Activated effector memory CD4-positive, alpha-beta T cell treated with anti-CD3 and anti-CD28 coated beads, Interleukin-2, amount 50 U/mL, for 16 hours (primary cell): ENCODE measurements at places on chromosomes 16 and 17.

DNA sequence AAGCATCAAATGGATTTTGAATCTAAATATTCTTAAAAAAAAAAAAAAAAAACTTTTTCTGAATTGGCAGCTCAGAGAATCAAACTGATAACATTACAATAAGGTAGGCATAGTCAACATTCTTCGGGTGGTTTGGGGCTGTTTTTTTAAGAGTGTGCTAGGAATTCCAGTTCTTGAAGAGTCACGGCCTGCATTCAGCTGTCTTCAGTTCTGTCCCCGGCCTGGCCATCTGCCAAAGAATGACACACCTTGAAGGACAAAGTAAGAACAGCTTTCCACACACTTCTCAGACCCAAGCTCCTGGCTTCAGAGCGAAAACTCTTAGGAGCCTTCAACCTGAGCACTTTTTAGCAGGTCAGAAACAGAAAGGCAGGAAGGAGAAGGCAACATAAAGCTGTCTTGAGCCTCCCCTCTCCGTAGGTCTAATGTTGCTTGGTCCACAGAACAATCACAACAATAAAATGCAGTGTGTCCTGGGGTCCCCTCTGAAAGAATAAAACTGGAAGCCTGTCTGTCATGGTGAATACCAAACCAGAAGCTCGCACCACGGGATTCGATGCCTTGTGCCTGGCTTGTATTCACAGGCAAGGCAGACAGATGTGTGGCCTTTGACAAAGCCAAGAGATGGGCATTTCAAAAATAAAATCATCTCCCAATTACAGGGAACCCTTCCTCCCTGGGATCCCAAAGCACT is 524.4 kb upstream of the ZFHX3 start:
- no peak for DNase-seq

DNA sequence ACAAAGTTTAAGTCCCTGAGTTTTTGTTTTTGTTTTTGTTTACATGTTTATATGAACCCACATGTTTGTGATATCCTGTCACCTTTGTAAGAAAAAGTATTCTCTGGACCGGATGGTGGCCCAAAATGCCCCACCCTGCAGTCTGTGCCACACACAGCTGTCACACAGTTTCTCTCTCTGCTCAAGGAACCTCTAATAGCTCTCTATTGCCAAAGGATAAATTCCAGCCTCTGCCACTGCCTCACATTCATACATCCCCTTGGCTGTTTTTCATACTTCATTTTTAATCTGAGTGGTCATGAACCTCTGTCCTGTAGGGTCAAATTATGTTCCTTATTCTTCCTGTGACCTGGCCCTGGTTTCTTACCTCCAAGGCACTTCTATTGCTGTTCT is 520.3 kb upstream of the CDH5 start:
- DNase-seq, result no peak

DNA sequence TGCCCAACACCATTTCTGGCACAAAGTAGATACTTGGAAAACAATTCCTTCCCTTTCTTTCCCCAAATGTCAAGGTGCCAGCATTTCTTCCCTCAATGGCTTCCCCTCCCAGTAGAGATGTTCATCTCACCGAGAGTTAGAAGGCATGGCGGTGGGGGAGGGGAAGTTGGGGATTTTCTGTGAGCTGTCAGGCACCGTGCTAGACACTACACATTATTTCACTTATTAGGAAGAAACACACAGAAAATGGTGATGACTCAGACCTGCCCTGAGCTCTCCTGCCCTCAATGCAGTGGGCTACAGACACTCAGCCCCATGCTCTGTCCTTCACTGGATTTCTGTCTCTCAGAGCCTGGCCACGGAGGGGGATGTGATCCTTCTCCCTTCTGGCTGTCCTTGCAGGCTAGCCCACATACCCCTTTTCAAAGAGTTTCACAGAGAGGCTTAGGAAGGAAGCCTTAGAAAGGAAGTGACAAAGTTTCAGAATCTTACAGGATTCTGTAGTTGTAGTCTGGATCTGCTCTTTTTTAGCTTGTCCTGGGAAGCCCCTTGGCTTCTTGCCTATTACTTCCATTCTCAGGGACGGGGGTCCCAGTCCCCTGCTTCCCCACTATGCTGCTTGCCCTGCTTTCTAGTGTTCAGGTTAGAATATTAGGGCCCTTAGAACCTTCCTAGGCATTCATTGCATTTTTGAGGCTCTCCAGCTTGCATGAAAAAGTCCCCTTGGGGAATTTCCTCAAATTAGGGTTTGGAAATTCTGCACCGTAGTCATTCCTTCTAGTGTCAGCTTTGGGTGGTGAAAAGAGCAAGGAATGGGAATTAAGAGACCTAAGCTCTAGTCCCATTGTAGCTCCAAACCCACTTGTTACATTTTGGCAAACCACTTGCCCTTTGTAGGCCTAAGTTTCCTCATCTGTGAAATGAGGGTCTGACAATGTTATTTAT is 12.2 kb upstream of the CCL5 start:
- peak; percentile 80 for DNase-seq

DNA sequence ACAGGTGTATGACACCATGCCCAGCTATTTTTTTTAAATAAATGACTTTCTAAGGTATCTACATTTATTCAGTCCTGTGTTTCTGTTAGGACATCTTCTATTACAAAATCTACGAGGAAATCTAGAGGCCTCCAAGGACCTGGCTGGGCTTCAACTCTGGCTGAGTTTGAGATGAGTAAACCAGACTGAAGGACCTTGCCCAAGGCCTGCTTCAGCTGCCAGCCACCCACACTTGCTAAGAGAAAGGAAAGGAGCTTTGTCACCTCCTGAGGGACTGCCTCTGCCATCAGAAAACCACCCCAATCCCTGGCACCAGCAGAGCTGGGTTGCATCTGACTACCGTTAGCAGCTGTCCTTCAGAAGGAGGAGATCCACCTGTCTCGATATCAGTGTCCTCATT is 1.3 kb upstream of the MYO1D start:
- no peak for DNase-seq

DNA sequence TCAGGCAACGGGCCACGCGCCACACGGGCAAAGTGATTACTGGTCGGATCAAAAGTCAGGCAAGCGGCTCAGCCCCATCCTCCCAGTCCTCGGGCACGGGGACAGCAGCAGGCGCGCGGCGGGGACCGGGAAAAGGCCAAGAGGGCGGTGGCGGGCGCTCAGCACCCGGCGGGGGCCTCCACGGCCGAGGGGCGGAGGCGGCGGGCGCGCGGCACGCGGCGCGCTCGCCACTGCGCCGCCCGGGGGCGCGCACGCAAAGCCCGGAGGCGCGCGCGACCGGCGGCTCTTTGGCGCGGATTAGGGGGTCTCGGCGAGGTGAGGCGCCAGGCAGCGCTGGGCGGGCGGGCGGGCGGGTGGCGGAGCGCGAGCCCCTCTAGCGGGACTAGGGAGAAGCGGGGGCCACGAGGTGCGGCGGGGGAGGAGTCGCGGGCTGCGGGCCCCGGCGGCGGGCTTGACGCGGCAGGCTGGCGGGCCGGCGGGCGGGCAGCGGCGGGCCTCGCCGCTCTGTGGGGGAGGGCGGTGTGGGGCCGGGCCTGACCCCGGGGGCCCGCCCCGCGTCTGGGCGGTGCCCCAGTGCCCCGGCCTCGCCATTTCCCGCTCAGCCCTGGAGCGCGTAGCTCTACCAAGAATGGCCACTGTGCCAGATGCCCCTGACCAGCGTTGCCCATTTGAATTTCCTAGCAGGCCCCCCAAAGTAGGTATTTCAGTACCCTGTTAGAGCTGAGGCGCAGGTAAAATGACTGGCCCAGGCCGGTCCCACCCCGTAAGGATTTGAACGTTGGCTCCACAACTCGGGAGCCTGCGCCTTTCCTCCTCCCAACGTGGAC is at the start of the genes ACACA and TADA2A:
Gene ACACA (minus strand): TSS at position 202 of the 827 bp plus-strand sequence. CDS start 537 bp downstream, outside the sequence.
Gene TADA2A (plus strand): TSS at position 252 of the 827 bp plus-strand sequence. CDS start 4,480 bp downstream, outside the sequence.
- peak; percentile 91 for DNase-seq
